ENCODE measurements at places on chromosomes 1 and 21. TPM values are rescaled to one million over a fixed set of nuclear protein-coding genes. Genes with fewer than 3 reads are reported as not detected.
A peak's percentile ranks its signal among the peaks of the same experiment; 100 is the strongest.

DNA sequence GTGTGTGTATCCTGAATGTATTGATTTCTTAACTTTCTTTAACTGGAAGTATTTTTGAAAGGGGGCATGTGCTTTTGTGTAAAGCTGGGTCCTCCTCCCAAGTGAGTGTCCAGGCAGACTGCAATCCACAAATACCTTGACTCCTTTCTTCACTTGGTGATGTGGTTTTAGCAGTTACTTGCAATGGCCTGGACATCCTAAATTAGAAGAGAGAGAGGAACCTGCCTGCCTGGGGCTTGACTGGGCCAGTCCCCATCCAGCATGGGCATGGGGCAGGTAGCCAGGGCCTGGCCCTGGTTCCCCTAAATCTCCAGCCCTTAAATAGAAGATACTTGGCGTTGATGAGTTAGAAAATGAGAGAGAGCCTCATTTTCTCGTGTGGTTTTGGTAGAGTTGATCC, 159.7 kb downstream of the PGBD5 start:
- DNase-seq: no peak

- peak; percentile 6 for DNase-seq
Observed at GRCh38 chr1:208318150-208318734, 74.1 kb upstream of the PLXNA2 start.

DNA sequence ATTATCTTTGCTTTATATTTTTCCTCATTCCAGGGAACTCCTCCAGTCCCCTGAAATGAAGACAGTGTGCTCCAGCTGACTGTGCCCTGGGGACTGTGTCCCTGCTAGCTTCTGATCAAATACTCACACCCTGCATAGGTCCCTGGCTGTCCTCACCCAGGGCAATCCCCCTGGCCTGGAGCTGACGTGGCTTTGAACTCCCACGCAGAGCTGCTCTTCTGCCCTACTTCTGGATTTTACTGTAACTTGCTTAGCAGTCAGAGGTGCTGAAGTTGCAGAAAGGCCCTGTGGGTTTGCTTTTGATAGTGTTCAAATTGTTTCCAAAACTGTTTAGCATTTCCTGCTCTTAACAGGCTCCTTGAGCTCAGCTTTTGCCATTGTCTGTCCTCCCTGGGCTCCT, 186.5 kb downstream of the FASLG start:
- DNase-seq: no peak

- DNase-seq: peak; percentile 23
Observed at GRCh38 chr21:37266515-37267221, 466 bp downstream of the VPS26C start.

GRCh38 chr1:91098299-91098906, 76.6 kb upstream of the ZNF644 start:
- no peak for DNase-seq

GRCh38 chr21:38668067-38668466, 137.7 kb upstream of the ETS2 start:
- DNase-seq: no peak

DNA sequence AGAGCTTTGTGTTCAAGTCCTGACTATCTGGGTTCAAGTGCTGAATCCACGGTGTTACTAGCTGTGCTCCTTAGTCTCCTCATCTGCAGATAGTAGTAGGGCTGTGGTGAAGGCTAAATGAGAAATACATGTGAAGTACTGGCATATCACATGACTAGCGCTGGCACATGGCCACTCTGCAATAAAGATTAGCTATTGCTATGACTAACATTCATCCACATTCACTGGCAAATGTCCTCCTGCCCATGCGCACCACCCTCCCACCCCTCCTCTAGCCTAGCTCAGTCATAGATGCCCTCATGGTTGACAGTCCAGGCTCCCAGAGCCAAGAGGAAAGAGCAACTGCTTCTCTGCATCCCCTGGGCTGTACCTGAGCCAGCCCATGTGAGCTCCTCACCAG, 8.5 kb upstream of the COL8A2 start:
- peak; percentile 50 for DNase-seq

- no peak for DNase-seq
Observed at GRCh38 chr21:36565540-36565939, 85.6 kb upstream of the CLDN14 start.

DNA sequence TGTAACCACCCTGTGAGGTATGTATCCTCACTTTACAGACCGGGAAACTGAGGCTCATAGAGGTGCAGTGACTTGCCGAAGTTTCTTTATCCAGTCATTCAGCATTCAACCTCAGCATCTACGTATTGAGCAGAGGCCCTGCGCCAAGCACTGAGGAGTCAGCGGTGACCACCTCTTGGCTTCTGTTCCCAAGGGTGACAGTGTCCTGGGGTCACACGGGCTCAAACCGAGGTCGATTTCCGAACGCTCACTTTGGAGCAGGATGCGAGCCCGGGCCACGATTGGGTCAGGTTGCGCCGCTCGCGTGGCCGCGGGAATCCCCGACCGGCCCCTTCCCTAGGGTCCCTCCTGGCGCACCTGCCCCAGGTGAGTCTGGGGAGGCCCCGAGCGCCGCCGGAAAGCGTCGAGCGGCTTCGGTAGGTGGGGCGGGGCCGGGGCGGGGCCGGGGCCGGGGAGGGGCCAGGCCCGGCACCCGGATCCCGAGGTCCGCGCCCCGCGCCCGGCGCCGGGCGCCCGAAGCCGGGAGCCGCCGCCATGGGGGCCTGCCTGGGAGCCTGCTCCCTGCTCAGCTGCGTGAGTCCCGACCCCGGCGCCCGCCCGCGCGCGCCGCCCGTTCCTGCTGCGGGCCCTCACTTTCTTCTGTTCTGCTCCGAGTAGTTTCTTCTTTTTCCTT, at the start of gene SERINC2:
Gene SERINC2 (plus strand): TSS at position 482 of the 673 bp plus-strand sequence. CDS start 53 bp downstream, at position 535.
- DNase-seq: no peak

DNA sequence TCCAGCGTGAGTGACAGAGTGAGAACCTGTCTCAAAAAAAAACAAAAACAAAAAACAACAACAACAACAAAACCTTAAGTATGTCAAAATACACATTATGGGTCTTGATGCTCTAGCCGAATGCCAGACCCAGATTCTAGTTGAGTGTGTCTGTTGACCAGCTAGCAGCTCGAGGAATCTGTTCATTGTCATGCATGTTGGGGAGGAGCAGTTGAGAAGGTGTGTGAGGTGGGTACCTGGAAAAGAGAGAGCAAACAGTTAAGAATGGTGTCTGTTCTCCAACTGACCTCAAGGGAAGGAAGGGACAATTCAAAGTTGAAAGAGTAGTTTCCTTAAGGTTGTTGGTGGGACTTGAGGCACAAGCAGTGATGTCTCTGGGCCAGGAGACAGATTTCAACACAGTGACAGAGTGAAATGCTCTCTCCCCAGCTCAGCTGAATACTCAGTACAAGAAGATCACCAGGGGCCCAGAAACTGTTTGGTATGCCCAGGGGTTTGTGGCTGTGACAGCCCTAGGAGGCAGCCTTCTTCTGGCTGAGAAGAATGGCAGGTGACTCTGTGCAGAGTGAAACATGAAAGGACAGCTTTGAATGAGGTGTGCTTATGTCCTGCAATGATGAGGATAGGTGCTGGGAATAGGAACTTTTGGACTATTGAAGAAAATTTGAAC, 14.4 kb upstream of the POU2F1 start:
- DNase-seq: no peak

- no peak for DNase-seq
Observed at GRCh38 chr1:25766721-25767436, 33.1 kb upstream of the SELENON start.

GRCh38 chr1:62306065-62306464, 13.2 kb downstream of the KANK4 start:
- no peak for DNase-seq

GRCh38 chr1:222104694-222105392, 363.0 kb upstream of the DUSP10 start:
- no peak for DNase-seq

DNA sequence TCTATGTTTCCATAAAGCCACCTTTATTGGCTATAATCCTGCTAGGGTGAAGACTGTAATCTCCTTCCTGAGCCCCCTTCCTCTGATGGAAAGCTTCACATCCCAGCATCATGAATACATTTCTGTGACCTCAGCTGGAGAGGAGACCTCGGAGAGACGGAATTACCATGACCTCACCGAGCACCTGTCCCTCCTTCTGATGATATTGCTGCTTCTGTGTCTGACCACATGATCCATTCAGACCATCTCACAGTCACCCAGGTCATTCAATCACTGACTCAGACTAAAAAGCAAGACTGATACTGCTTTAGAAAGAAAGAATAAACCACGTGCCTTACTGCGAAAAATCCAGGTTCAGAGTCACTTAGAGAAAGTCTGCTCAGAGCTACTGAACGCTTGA, 8.8 kb downstream of the KCND3 start:
- DNase-seq: no peak

GRCh38 chr1:172704001-172704400, 45.1 kb downstream of the FASLG start:
- DNase-seq: no peak

GRCh38 chr1:25810341-25811299, 9.1 kb upstream of the MTFR1L start:
- DNase-seq: peak; percentile 76

- no peak for DNase-seq
Observed at GRCh38 chr1:112678605-112679004, 4.1 kb downstream of the MOV10 start.

DNA sequence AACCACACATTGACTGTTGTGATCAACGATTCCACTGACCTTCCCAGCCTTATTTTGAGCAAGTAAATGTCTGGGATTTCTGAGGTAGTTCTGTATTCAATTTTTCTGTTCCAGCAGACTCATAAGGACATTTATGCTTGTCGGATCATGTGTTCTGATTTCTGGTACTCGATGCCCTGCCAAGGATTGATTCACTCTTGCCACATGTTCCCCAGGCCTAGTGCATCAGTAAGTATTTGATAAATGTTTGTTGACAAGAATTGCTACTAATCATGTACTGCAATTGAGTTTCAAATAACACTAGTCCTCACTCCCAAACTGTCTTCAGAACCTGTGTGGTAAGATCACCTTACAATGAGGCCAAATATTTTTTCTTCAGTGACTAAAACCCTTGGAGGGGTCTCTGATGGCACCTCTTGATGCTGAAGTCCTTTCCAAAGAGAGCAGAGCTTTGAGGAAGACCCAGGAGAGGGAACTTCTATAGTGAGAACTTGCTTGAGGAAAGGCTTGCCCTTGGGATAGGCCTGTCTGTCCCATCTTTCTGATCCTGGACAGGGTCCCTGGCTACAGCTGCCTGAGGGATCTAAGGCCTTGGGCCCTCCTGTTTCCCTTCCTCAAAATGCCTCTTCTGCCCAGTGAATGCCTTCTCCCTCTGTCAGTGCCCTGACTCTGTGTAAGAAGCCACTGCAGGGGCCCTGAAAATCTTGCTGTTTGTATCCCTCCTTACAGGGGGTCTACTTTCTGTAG, 115.8 kb upstream of the FAM78B start:
- DNase-seq: no peak

DNA sequence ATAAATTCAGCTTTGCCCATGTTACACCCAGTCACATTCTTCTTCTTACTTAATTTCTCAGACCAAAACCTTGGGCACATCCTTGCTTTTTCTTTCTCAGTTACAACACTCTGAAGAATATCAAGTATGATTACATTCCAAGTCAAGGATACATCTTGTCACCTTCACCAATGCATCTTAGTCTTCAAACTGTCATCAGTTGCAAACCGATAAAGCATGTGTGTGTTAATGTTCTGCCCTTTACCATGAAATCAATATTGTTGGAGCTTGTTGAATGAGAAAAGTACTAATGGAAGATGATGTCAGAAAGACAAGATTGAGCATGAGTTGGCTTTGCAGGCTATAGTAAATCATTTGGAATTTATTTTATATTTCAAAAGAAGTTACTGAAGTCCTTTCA, 764.6 kb downstream of the NCAM2 start:
- no peak for DNase-seq

DNA sequence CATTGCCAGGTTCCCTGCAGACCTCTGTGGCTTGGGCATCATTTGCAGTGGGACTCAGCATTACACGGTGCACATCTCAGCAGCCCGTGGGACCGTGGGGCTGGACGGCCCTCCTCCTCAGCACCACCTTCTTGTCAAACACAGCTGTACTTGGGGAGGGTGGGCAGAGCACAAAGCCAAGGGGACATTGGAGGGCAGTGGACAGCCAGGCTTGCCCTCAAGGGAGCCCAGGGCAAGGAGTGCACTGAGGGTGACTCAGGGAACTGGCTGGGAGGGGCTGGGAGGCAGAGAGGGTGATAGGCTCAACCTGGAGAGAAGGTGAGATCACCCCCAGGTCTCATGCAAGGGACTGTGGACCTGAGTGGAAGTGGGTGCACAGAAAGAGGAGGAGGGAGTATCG, 3.4 kb downstream of the CAPN9 start:
- DNase-seq: no peak

Gene OR2T2
- polyA plus RNA-seq: not detected

Gene TMCC2
- 9.1 TPM for polyA plus RNA-seq

Gene ILDR2
- polyA plus RNA-seq: 2.5 TPM

Gene CHI3L2
- not detected for polyA plus RNA-seq

Gene RNU1-1
- polyA plus RNA-seq: not detected

Gene KDM5B
- polyA plus RNA-seq: 44.2 TPM

Gene ARTN
- 1.8 TPM for polyA plus RNA-seq

Gene GBP7
- 0.12 TPM for polyA plus RNA-seq

Gene ZYG11A
- polyA plus RNA-seq: 0.11 TPM

Gene OR2G2
- not detected for polyA plus RNA-seq

Gene CD5L
- not detected for polyA plus RNA-seq
